ENCODE measurements at places on chromosomes 12 and 14.

DNA sequence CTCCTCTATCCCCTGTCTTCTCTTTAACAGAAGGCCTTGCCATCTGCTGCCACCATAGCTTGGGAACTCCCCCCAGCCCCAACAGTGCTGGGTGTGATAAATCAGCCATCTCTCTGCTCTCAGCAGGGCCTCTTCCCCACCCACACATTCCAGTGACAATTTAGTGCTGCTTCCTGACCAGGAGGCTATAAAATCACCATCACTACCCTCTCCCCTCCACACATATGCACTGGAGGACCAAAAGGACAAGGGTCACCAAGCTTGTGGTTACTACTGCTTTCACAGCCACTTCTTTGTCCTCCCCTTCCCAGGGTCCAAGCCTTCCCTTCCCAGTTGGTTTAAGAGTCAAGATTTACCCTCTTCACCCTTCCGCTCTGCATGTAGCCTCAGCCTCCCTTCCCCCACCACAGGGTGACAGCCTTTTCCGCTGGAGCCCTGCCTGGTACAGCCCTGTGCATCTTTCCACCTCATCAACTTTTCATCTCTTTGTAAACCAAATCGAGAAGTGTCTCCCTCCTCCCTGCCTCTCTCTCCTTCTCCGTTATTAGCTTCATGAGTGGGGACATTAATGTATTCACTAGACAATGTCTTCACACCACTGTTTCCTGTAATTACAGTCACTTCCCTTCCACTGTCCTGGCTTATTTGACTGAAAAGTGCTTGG lies 9.4 kb downstream of the PSMB5 start:
- DNase-seq: no peak

DNA sequence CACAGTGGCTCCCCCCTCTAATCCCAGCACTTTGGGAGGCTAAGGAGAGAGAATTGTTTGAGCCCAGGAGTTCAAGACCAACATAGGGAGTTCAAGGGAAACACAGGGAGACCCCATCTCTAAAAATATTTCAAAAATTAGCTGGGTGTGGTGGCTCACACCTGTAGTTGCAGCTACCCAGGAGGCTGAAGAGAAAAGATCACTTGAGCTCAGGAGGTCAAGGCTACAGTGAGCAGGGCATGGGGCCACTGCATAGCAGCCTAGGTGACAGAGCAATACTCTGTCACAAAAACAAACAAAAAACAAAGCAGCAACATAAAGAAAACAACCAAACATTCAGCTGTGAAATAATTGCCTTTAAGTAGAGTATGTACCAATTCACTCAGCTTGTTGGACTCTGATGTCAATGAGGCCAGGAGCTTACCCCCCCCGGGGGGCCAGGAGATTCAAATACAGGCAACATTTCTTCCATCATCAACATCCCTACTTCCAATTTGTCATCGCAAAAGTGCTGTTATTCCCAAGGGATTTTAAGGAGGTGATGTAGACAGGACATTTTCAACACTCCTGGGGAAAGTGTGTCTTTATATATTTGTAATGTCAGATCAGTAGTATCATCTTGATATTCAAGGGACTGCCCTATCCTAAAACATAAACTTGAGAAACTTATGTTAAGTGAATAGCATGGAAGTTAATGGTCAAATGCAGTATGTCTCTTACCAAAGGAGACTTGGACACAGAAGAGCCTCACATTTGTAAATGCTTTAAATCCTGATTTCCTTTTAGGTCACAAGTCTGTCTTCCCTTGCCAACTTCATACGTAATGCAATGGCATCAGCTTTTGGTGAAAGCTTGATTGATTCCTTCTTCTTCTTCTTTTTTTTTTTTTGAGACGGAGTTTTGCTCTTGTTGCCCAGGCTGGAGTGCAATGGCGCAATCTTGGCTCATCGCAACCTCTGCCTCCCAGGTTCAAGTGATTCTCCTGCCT lies 40.6 kb upstream of the AEBP2 start:
- no peak for DNase-seq

DNA sequence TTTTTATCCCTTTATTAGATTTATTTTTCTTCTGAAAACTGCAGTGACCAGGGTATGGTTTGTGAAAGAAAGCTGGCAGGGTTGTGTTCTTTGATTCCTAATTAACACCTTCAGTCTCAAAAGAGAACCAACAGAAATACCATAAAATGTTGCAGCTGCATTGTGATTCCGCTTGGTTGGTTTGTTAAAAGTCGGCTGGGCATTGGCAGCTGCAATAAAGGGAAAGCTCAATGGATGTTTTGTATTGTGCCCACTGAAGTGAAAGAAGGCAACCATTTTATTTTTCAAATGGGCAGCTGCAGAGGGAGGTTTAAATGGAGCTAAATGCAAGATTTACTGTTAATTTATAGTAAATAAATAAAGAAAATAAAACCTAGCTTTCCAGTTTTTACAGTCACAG lies 16.7 kb downstream of the LGR5 start:
- peak; percentile 80 for DNase-seq

DNA sequence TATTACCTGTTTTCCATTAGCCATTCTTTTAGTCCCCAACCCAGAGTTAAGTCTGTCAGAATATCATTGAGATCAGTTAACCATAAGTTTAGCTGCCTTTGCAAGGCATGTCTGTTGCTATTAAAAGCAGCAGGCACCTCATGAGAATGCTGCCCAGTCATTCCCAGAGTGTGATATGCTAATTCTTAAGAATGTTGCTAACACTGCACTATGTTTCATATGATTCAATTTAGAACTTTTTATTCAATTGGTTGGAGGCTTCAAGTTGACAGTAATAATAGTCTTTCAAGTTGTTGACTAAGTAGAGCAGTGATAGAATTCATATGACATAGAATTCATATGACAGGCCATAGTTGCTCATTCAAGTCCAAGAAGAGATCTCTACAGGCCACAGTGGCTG lies 292.3 kb downstream of the FUT8 start:
- DNase-seq: no peak

GRCh38 chr14:90445011-90445410 lies 48.2 kb downstream of the CALM1 start:
- no peak for DNase-seq

DNA sequence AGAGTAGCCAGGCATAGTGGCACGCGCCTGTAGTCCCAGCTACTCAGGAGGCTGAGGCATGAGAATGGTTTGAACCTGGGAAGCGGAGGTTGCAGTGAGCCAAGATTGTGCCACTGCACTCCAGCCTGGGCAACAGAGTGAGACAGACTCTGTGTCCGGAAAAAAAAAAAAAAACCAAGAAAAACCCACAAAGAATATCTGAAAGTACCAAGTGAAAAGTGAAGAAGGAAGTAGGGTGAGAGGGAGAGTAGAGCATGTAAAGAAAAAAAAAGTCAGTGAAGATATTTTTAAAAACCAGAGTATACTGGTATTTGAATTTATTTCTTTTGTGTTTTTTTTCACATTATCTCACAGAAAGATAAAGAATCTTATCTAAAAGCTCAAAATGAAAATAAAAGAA lies 43.3 kb upstream of the ISM2 start:
- DNase-seq: no peak

Measured in COR-L47 (cell line).